ENCODE measurements at places on chromosomes 4 and X.

GRCh38 chr4:55948726-55949481 lies at the start of gene CEP135:
CEP135 (plus strand) TSS chr4:55948945; CDS start chr4:55952131, 3,186 bp downstream.
- DNase-seq = peak; percentile 94

DNA sequence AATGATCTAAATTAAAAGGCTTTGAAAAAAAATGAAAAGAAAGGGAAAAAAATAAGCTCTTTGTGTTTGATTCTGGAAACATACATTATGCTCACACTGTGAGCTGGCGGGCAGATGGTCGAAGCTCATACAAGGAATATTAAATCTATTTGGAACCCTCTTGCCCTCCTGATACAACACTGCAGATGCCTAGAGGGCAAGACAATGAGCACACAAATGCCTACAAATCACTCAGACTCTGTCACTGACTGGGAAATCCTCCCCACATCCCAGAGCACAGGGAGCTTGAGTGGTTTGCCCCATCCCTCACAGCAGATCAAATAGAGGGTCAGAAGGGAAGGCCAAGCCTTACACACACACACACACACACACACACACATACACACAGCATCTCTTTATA lies 320.4 kb downstream of the HNRNPD start:
- no peak for DNase-seq

GRCh38 chr4:83771113-83771705 lies 235.3 kb downstream of the GPAT3 start:
- DNase-seq = peak; percentile 82

DNA sequence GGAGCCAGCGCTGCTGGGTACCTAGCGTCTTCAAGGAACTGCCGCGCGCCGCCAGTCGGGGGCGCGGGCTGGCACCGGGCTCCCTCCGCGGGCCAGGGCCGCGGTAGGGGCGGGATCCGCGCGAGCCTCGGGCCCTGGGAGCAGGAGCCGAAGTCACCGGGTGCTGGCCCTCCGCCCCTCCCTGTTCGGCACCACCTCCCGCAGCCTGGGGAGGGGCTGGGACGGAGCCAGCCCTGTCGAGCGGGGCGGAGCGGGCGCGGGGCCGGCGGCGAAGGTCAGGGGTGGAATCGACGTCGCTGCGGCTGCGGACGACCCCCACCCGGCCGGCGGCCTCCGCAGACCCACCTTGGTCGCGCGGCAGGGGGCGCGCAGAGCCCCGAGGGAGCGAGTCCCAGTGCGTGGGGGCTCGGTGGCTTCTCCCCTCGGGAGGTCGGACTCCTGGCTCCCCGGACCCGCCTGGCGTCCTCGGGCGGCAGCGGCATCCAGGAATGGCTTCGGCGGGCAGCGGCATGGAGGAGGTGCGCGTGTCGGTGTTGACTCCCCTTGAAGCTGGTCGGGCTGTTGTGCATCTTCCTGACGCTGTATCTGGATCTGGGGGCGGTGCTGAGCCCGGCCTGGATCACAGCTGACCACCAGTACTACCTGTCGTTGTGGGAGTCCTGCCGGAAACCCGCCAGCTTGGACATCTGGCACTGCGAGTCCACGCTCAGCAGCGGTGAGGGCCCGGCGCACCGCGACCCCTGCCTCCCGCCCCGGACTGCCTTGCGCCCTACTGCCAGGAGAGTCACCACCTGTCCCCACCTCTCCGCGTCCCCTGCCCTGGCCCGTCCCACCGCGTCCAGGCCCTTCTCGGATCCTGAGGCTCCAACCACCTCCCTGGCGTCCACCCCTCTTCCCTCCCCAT lies 50.5 kb upstream of the FAM47C start:
- DNase-seq = peak; percentile 74

GRCh38 chrX:138858951-138859350 lies 147.4 kb upstream of the FGF13 start:
- no peak for DNase-seq

DNA sequence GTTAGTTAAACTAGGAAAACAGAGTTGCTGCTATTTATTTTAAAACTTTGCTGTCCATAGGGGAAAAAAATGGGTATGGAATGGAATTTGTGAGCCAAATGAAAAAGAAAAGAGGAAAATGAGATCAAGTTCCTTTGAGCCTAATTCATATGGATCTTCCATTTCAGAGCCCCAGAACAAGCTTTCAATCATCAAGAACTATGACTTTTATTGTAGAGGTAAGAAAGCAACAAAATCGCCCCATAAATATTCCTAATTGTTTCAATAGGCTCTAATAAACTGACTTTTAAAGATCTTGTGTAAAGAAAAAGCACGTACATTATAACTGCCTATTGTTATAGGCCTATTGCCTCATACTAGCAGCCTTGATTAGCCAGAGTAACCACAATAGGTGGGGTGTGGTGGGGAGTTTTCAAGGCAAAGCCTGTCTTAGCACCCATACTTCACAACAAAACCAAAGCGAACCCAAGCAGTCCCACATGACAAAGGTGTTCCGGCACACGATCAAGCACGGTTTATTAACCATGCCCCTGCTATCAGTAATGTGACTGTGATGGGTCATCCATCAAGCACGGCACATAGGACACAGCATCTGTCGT lies 44.4 kb downstream of the RBM47 start:
- DNase-seq = peak; percentile 79

- DNase-seq = no peak
These were observed 1404.1 kb upstream of the IGFBP7 start for GRCh38 chr4:58514299-58514698.

DNA sequence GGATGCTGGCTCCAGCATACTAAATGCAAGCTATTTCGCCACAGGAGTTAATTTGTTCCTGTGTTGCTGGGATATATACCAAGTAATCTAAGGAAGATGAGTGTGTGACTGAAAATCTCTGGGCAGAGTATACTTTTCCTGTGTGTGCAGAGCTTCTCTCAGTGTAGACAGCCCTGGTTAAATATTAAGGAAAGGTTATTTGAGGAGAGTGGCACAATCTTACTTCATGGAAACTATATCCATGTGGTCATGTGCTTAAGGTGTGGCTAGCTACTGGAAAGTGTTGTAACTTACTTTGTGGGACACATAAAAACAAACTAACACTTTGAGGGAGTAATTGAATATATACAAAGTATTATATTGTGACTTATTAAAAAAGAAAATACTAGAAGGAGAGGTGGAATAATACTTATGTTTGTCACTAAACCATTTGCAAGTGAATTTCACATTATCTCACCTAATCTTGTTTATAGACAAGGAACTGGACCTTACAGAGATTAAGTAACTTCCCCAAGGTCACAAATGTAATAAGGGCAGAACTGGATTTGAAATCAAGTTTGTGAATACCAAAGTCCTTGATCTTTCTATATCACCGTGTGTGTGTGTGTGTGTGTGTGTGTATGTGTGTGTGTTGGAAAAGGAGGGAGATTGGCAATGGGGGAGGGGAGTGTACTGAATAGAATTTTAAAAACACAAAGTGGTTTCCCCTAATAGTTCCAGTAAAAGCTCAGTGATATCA lies 408.2 kb upstream of the NR3C2 start:
- DNase-seq = peak; percentile 73

- DNase-seq = no peak
These were observed 12.5 kb upstream of the PLK4 start for GRCh38 chr4:127868196-127868595.

DNA sequence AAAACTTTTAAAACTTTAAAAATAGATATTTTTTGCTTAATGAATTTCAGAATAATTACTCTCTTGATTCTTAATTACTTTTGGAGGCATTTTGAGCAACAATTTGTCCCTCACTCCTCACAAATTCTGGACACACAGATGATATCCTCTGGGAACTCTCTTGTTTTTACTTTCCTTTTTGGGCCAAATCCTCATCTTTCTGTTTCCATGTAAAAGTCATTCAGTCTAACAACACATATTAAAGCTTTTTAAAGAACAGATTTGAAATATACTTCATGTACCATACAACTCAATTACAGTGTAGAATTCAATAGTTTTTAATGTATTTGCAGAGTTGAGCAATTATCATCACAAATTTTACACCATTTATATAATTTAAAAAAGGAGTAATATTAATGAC lies 983.1 kb downstream of the STIM2 start:
- DNase-seq = no peak

DNA sequence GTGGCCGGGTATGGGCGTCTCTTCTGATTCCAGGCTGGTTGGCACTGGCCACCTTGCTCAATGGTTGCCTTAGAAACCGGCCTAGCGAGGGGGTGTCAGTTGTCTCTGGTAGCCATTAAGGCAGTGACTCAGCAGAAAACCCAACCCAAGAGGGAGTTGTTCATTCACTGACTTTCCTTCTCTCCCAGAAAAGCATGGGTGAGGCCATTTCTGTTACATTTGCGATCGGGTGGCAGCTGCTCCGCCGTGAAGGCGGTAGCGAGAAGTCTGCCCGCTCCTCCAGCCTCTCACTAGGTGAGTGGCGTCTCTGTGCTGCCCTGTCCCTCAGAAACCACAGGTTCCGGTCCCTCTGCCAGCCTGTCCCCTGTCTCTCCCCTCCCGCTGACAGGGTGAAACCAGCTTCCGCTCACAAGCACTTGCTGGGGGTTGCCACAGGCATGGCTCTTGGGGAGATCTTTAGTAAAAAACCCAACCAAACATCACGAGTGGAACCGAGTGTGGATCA lies 17.4 kb downstream of the IRAK1 start:
- DNase-seq = peak; percentile 77

DNA sequence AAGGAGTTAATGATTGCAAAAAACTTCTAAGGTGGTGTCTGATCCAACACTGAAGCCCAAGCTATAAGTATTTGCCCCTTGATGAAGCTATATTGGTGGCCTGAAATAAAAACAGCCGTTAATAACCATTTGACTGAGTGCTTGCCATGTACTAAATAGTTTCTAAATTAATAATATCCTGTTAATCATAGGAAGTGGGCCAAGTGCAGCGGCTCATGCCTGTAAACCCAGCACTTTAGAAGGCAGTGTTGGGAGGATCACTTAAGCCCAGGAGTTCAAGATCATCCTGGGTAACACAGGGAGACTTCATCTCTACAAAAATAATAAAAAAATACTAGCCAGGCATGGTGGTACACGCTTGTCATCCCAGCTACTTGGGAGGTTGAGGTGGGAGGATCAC lies 8.3 kb downstream of the NDP start:
- DNase-seq = no peak

GRCh38 chr4:127988638-127989037 lies 23.4 kb downstream of the ABHD18 start:
- DNase-seq = no peak

DNA sequence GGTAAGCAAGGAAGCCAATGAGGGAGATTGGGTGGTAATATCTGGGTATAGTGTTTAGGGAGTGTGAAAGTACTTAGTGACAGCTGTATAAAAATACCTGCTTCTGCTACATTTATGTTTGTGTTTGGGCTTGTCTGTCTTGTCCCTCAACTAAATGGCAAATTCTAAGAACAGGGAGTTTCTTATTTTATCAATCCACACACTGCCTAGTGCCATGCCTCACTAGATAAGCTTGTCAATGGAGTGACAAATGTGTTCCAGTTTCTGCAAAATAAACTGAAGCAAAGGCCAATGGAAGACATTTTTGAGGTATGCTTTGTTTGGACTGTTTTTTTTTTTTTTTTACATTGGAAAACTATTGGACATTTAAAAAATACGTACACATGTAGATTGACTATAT lies 418.0 kb downstream of the SH2D1A start:
- DNase-seq = no peak

- no peak for DNase-seq
These were observed 188.4 kb upstream of the TBC1D9 start for GRCh38 chr4:140944572-140944971.

DNA sequence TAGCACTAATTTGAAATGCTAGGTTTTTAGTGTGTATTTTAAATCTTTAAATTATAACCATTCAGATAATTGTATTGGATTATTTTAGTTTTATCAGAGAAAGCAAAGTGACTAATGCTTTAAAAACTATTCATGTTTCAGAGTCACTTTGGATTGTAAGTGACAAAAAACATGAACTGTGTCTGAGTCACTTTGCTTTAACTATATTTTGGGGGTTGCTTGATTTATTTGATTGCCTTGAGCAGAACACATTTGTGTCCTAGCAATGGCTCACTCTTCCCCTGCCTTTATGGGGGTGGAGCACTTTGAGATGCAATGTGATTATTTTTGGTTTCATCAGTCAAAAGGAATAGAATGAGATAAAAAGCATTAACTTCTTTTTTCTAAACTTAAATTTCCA lies 188.4 kb upstream of the ARX start:
- DNase-seq = no peak

GRCh38 chrX:153638436-153639176 lies 8.4 kb upstream of the DUSP9 start:
- peak; percentile 15 for DNase-seq

Data from stomach (tissue), 19 donors.